ENCODE measurements at places on chromosomes 1 and 21. TPM values are rescaled to one million over a fixed set of nuclear protein-coding genes. Genes with fewer than 3 reads are reported as not detected.
A peak's percentile ranks its signal among the peaks of the same experiment; 100 is the strongest.

DNA sequence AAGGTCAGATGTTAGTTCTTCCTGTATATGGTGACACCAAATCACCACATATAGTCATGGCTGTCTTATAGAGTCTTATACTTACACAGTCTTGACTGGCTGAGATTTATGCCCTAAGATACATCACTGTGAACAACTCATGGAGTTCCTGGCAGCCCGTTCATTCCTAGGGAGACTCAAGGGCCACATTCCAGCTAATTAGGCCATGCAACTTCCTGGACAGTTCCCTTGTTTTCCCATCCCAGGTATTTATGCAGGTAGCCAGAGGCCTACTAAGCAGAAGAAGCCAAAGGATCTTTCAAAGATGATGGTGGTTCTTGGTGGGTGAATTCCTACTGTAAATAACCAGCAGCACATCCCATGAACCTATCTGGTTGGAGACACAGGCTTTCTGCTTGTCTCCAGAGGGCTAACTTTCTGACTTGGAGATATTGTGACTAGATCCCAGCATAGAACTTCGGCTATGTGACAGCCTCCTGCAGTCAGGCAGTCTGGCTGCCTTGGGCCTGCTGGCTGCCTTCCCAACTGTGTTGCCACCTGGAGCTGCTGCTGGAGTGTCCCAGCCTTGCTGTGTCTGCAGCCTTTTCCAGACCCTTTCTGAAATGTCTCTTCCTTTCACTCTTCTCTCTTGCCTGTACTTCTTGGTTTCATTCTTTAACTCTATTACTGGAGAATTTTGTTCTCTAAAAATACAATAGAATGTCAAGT lies 283.8 kb downstream of the CACNA1E start:
- no peak for DNase-seq

DNA sequence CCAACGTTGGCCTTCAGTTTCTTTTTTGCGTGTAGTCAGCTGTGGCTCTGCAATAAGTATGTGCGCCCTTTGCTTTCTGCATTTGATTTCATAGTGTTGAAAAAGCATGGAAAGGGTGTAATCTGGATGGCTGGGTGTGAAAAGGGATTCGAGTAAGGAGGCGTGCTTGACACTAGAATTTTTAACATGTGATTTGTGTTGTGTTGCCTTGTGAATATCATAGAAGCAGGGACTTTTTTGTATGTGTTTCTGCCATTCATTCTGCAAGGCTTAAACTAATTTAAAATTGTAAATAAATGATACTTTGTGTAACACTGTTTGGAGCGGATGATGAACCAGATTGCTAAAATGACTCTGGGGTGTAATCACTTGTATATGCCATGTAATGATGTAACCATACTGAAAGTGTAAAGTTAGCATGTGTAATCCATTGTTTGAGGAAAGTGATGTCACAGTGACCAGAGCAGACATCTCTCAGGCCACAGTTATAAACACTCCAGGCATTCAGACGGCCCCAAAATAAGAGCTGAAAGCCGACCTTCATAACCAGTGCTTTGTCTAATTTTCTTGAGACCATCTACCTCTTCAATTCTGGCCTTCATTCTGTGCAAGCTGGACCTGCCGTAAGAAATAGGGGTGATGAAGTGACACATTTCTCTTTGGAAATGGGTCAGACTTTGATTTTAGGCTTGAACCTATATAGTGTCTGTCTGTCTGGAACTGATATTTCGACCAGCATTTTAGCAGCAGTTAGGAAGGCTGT lies 618 bp downstream of the SH3BGR start:
- DNase-seq, result peak; percentile 32

- DNase-seq, result peak; percentile 61
Measured at GRCh38 chr1:225882694-225883615, 775 bp upstream of the TMEM63A start.

DNA sequence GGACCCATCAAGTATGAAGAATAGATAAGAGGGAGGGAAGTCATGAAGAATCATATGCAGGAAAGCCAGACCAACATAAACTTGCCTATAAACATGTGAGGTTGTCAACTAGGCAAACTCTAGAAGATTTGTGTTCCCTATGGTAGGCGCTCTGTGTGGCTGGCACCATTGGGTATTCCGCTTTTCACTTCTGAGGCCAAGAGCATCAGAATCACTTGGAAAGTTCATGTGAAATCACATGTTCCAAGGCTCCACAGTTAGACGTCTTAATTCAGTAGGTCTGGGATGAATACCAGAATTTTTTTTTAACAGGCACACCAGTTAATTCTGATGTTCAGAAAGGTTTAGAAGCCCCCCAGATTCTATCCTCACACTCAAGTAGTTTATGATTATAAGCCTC lies 50.5 kb upstream of the LAX1 start:
- DNase-seq, result no peak

GRCh38 chr1:200873671-200874397 lies 1.1 kb downstream of the GPR25 start:
- no peak for DNase-seq

DNA sequence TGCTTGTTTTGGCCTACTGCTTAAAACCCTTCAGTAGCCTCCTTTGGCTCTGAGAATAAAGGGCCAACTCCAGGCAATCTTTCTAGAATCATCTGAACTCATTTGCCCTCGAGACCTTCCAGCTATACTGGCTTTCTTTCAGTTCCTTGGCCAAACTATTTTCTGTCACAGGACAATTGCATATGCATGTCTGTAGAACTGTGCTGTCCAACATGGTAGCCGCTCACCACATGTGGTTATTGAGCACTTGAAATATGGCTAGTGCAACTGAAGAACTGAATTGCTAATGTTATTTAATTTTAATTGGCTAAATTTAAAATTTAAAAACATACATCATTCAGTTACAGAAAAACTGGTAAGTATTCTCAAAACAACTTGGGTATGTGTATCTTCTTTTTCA lies 14.3 kb upstream of the GNL2 start:
- no peak for DNase-seq

GRCh38 chr1:53982763-53983104 lies 35.3 kb downstream of the LDLRAD1 start:
- no peak for DNase-seq

DNA sequence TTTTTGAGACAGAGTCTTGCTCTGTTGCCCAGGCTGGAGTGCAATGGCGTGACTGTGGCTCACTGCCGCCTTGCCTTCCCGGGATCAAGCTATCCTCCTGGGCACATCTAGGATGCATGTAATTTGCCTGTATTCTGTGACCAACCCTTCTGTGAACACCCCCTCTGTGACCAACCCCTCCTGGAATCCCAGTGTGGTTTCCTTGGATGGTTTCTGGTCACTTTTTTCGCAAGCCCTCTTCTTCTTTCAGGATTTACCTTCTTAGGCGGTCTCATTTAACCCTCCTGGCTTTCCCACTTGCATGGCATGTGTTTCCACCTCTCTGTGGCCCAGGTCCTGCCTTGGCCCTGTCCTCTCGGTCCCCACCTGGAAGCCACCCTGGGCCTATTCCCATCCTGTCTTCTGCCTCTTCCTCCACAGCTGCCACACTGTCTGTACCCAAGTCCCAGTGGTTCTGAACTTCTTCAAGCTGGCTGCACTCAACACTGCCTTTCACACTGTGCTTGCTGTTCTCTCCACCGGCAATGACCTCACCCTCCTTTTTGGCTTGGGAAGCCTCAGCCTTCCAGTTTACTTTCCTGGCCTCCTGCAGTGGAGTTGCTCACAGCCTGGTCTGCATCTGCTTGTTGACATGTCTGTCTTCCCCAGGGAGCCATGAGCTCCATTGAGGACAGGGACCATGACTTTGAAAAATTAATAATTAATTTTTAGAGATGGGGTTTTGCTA lies 57.0 kb downstream of the DISC1 start:
- DNase-seq, result peak; percentile 63

GRCh38 chr1:195053478-195053877 lies 1554.8 kb downstream of the KCNT2 start:
- DNase-seq, result peak; percentile 24

- no peak for DNase-seq
Measured at GRCh38 chr1:183370399-183371058, 47.7 kb downstream of the NMNAT2 start.

- no peak for DNase-seq
Measured at GRCh38 chr1:17310068-17310640, 2.2 kb downstream of the PADI4 start.

PKLR gene
- not detected for total RNA-seq

MYBPH gene
- not detected for total RNA-seq

CAMK2N1 gene
- total RNA-seq, result 7.2 TPM

PPFIA4 gene
- total RNA-seq, result 2.5 TPM

CTH gene
- total RNA-seq, result 3.7 TPM

All from M059J (cell line).